ENCODE measurements at places on chromosomes 1 and 21. TPM values are rescaled to one million over a fixed set of nuclear protein-coding genes. Genes with fewer than 3 reads are reported as not detected.

The FCER1G gene
- total RNA-seq: 1.2 TPM

The NR5A2 gene
- not detected for total RNA-seq

The RGS16 gene
- 23.1 TPM for total RNA-seq

DNA sequence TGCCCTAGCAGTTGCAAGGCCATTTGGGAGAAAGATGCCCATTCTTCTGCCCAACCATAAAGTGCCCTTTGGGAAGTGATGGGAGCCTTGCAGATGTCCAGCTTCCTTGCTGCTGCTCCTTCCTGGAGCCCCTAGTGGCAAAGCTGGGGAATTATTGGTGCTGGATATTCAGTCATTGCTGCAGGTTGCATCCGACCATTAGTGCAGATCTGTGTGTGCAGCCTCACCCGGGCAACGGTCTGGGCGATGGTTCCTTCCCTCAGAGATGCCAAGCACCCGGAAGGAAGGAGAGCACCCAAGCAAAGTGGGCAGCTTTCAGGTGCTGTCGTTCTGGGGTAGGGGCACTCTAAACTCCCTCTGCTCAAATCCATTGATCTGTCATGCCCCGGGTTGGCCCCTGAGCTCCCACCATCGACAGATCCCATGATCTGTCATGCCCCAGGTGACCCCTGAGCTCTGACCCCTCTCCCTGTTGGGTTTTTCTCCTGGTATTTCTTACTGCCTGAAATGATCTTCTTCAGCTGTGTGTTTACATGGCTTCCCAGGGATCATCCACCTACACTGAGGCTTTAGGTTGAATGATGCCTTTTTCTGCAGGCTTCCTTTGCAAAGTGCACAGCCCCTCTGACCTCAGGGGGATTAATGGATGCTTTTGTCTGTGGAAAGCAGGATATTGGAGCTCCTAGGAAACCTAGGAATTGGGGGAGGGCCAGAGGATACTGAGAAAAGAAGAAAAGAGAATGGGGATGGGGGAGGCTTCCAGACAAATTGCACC, 467.5 kb downstream of the PTPRU start:
- peak; percentile 61 for DNase-seq
- peaks cover 20% of the 10 kb centered on the region for H3K4me1 ChIP-seq
- no peaks in the 10 kb centered on the region for H3K36me3 ChIP-seq

GRCh38 chr1:236020359-236021219, 44.3 kb downstream of the NID1 start:
- no peaks in the 10 kb centered on the region for H3K27me3 ChIP-seq
- DNase-seq: peak; percentile 8
- no peaks in the 10 kb centered on the region for H3K36me3 ChIP-seq

DNA sequence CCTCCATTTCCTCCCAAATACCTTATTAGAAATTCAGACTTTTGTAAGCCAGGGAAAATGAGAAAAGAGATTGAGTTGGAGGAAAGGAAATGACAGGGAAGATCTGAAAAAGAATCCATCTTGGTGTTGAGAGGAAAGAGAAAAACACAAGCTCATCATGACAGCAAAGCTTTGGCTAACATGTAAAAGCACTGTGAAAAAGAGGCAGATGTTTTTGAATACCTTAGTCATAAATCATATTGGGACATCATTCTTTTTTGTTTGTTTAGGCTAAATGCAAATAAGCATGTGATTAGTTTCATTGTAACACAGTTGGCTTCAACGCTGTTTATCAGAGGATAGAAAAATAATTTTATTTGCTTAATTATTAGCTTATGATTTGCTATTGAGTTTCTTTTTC, 64.6 kb downstream of the LHX8 start:
- no peaks in the 10 kb centered on the region for H3K4me1 ChIP-seq
- H3K4me3 ChIP-seq: no peak overlapping the region
- H3K27ac ChIP-seq: no peak overlapping the region
- no peak for DNase-seq
- no peaks in the 10 kb centered on the region for H3K36me3 ChIP-seq

GRCh38 chr1:172898866-172899265, 151.9 kb downstream of the TNFSF18 start:
- H3K4me1 ChIP-seq: no peaks in the 10 kb centered on the region
- H3K4me3 ChIP-seq: no peak overlapping the region
- DNase-seq: peak; percentile 29
- no peaks in the 10 kb centered on the region for H3K27me3 ChIP-seq
- no peaks in the 10 kb centered on the region for H3K36me3 ChIP-seq

GRCh38 chr1:236979149-236979900, 24.9 kb downstream of the MT1HL1 start:
- H3K4me1 ChIP-seq: no peaks in the 10 kb centered on the region
- no peak for DNase-seq
- no peak overlapping the region for H3K4me3 ChIP-seq

DNA sequence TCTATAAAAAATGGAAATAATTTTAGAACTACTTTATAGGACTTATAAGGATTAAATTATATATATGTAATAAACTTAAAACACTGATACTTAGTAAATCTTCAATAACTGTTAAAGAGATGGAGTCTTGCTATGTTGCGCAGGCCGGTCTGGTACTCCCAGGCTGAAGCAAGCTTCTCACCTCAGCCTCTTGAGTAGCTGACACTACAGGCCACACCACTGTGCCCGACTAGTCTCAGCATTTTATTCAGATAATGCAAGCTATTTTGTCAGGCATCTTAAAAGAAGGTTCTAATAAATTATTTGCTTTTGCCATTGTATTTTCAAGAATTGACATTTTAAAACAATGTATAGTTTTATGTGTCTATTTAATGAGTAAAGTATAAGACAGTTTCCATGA, 20.8 kb downstream of the CNST start:
- no peaks in the 10 kb centered on the region for H3K27me3 ChIP-seq
- no peaks in the 10 kb centered on the region for H3K4me1 ChIP-seq
- DNase-seq: no peak

GRCh38 chr21:26280148-26280547, 109.6 kb upstream of the APP start:
- DNase-seq: no peak
- no peak overlapping the region for H3K27ac ChIP-seq
- no peak overlapping the region for H3K4me3 ChIP-seq
- H3K4me1 ChIP-seq: peaks cover 25% of the 10 kb centered on the region
- H3K36me3 ChIP-seq: no peaks in the 10 kb centered on the region
- no peaks in the 10 kb centered on the region for H3K27me3 ChIP-seq
